Fibroblast of villous mesenchyme (primary cell): ENCODE measurements at places on chromosomes 5 and 9. TPM values are rescaled to one million over a fixed set of nuclear protein-coding genes. Genes with fewer than 3 reads are reported as not detected.

DNA sequence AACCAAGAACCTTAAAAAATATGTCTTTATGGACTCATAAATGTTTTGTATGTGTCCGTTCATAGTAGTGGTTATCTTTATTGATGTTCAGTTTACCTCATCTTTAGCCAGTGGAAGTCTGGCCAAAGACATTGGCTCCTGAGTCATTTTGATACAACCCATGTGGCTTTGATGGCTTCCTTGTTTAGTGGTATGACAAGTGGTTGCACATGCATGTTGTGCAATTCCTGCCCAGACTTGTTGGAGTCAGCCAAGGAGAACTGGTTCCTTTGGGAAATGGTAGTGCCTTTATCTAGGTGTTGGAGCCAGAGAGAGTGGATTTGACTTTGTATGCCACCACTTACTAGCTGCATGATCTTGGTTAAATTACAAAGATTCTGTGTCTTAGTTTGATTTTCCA, 94.3 kb downstream of the RPS23 start:
- peak; percentile 59 for DNase-seq

GRCh38 chr9:8491563-8491962, 692.0 kb upstream of the DMAC1 start:
- DNase-seq, result no peak

Gene GLIPR2
- 29.4 and 55.7 TPM in 2 replicates for total RNA-seq

DNA sequence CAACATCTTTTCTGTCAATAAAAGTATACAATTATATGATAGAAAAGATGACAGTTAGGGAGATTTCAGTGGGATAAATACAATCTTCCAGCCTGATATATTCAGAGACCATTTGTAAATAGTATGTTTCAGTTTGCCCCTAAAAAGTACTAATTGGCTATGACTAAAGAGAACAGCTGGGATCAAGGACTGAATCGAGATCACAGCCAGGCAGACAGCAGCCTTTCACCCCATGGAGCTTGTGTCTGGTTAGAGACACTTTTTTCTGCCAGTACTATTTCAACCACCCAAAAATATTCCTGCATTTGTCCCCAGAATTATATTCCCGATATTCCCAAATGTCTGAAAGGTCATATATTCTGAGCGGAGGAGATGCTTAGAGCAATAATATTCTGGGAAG, 577.3 kb upstream of the TLE4 start:
- no peak for DNase-seq

Gene MELK
- total RNA-seq, result 19.0 and 34.5 TPM in 2 replicates

- peak; percentile 56 for DNase-seq
Observed at GRCh38 chr5:113678924-113679575, 165.6 kb downstream of the YTHDC2 start.

GRCh38 chr5:143606043-143606752, 202.7 kb upstream of the NR3C1 start:
- no peak for DNase-seq

Gene PCDHB13
- under 0.01 and 0.32 TPM in 2 replicates for total RNA-seq

DNA sequence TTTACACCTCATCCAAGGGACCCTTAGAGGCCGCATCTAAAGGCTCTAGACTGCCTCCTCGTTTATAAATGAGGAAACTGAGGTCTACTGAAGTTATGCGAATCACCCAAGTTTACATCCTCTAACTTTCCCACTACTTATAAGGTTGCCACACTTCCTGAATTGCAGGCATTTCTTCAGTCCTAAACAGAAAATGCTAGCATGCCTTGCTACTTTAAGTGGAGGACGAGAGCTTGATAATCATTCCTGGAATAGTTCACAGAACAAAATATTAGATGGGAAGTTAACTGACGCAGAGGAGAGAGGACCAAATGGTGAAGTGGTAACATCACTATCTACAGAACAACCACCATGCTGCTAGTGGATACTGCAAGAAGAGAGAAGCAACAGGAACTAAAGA, 85.8 kb downstream of the GNAQ start:
- peak; percentile 71 for DNase-seq

Gene AIF1L
- total RNA-seq, result 0.32 and 0.43 TPM in 2 replicates

DNA sequence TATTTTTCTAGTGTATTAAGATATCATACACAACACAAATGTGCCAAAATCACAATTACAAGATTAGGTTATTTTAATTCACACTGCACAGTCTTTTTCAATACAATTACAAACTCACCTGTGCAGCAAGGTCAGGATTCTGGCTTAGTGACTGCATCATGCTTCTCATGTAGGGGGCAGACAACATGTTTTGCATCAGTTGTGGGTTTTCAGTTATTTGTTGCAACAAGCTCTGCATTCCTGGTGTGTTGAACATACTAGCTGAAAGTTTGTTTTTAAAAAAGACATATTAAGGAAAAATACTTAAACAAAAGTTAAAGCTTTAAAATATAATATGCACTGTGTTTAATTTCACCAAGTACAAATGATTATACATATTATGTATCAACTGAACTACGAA, 38.7 kb downstream of the UBQLN1 start:
- DNase-seq, result peak; percentile 23

- no peak for DNase-seq
Observed at GRCh38 chr5:131647048-131647769, 12.2 kb upstream of the RAPGEF6 start.

- no peak for DNase-seq
Observed at GRCh38 chr9:135289081-135289491, 190.5 kb upstream of the PPP1R26 start.

DNA sequence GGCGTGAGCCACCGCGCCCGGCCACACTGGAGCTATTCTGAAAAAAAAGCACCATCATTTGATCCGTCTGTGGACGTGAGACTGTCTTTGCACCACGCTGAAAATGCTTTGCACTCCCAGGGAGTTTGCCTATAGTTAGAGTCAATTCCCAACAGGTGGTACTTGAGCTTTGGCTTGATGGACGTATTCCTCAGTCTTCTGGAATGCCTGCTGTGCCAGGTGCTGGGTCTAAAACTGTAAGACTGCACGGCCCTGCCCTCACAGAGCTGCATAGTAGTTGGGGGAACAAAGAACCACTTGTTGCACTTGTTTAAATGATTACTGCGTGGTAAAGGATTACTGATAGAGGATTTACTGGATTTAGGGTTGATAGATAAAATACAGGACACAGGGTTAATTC, 3.4 kb upstream of the CCNO start:
- DNase-seq, result no peak

- no peak for DNase-seq
Observed at GRCh38 chr9:76526026-76526425, 67.0 kb downstream of the GCNT1 start.

GRCh38 chr5:179906795-179907555, 722 bp downstream of the TBC1D9B start:
- DNase-seq, result peak; percentile 31

DNA sequence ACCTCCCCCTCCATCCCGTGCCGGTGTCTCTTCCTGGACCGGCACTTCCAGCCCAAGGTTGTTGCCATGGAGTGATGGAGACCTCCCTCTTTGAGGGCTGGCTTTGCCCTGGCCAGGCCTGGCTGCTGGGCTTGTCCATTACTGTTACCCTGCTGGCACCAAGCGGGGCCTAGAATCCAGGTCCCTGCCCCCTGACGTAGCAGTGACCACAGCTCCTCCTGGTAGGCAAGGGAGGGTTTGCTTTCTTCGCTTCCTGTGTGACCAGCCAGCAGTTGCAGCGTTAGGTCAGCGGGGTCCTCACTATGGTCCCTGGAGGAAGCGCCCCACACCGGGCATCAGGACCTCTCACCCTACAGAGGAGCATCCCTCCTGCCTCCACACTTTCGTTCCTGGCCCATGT, 146.7 kb upstream of the COL5A1 start:
- DNase-seq, result no peak

- DNase-seq, result no peak
Observed at GRCh38 chr5:16852251-16853005, 83.7 kb downstream of the MYO10 start.

Gene PCDHGC5
- total RNA-seq, result 2.6 TPM in 2 replicates

Gene PTGR1
- 85.4 and 116 TPM in 2 replicates for total RNA-seq

Gene GPRIN1
- total RNA-seq, result 2.6 and 3.5 TPM in 2 replicates

DNA sequence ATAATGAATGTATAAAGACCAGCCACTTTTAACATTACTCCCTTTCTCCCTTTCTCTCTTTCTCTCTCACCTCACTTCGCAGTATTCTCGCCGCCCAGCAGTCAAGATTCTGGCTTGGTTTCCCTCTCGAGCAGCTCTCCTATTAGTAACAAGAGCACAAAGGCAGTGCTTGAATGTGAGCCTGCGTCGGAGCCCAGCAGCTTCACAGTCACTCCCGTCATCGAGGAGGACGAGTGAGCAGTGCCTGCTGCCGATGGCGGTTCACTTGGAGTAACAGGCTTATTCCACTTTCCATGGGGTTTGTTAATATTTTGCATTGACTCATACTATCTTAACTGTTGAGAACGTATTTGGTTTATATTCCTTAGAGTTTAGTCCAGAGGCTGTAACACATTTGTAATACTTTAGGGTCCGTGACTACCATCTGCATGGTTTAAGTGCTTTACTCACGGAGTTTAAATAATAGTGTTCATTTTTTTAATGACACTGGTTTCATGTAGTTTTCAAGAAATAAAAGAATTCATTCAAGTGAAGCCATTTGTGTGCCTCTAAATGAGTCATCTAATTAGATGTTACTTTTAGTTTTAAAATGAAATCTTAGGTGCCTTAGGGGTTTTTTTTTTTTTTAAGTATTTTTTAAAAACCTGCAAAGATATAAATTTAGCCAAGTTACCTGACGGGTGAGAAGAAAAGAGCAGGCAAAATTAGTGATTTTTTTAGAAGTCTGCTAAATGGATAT, 8.4 kb upstream of the DMRT3 start:
- no peak for DNase-seq

DNA sequence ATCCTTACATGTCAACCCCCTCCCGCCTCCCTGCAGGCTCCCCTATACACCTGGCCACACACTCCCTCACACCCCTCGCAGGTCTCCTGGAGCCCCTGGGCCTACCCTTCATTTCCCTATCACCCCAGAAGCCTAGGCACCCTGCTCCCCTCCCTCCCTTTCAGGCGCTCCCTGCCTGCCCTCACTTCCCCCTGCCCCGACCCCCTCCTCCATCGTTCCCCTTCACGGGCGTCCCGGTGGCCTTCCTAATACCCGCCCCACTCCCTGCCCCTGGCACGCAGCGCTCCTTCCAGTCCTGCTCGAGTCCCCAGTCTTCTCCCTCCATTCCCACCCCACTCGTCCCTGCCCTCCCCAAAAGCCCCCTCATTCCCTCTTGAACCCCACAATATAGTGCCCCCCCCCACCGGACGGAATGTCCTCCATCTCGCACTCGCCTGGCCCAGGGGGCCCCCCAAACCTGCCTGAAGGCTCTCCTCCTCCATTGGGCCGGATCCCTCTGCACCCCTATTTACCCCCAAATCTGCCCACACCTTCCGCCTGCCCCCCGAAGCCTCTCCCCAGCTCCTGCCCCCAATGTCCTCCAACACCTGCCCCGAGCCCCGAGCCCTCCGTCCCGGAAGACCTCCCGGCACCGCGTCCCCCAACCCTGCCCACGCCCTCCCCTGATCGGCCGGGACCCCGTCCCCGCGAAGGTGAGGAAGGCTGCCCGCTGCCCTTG, 746 bp downstream of the STRBP start:
- no peak for DNase-seq

DNA sequence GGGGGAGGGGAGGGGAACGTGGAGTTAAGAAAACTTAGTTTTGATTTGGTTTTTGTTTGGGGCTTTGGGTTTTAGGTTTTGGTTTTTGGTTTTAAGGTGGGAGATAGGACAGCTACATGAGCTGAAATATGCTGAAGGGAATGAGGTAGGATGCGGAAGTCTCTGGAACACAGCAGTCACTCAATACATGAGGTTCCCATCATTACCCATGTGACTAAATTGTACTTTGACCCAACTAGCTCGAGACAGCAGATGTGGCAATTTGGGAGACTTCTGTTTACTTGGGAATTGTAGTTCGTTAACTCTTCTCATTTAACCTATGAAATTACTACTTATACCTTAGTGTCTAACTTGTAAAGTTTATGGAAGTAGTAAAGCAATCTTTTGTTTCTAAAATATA, 124.2 kb downstream of the TLE1 start:
- no peak for DNase-seq

GRCh38 chr9:128362774-128363173, 8.4 kb upstream of the URM1 start:
- no peak for DNase-seq

DNA sequence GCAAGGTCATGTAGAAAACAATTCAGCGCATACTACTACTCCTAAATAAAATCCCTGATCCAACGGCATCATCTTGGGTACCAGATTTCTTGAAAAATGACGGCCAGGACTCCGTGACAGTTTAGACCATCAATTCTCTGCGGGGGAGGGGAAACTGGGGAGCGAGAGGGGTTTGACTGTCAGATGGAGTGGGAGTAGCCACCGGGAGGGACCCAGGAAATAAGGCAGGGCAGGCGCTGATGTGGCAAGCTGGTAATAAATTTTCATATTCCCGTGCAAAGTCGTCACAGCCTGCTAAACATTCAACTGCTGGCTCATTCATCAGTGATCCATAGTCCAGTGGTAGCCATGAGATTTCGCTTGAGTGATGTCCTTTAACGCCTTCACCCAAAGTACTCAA, 457 bp upstream of the CDH18 start:
- DNase-seq, result no peak

Gene C5orf46
- 0.43 and 4.8 TPM in 2 replicates for total RNA-seq

- no peak for DNase-seq
Observed at GRCh38 chr5:57551251-57551650, 68.6 kb upstream of the ACTBL2 start.

DNA sequence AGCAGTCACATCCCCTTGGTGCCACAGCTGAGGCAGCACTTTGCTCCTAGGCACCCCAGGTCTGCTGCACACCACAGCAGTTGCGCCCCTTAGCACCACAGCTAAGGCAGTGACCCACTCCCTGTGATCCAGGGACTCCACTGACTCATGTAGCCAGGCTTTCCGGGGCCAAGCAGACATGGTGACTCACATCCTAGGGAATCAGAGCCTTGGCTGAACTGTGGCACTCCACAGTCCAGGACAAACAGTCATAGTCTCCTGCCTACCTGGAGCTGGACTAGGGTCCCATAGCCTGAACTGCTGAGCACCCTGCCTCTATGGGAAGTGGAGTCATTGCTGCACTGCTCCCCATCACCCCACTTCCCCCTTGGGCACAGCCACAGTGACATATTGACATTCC, 338.7 kb downstream of the NPR3 start:
- DNase-seq, result peak; percentile 80

Gene ABCA1
- total RNA-seq, result 88.3 and 132 TPM in 2 replicates

- DNase-seq, result peak; percentile 82
Observed at GRCh38 chr5:59786334-59786805, 107.2 kb downstream of the PDE4D start.

DNA sequence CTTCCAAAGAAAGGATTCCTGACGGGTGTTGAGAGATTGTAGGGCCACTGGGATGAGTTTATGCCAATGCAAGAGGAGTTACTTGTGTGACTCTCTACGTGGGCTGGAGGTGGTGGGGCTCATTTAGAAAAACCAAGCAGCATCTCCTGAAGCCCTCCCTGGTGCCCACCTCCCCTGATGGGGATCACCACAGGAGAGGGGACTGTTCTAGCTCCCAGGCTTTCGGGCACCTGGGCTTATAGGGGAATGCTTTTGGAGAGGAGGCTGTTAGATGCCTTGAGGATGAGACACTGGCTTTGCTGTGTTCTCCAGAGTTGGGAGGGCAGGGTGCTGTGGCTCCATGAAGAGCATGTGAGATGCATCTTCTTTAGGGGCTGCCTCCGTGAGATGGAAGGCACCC, 65.0 kb downstream of the IRX1 start:
- DNase-seq, result no peak

Gene TSSK1B
- 0.43 and 0.64 TPM in 2 replicates for total RNA-seq

Gene FAM163B
- total RNA-seq, result not detected in 2 replicates

Gene BRD9
- 35.0 and 35.4 TPM in 2 replicates for total RNA-seq

Gene NEURL1B
- 2.9 and 4.3 TPM in 2 replicates for total RNA-seq

- peak; percentile 69 for DNase-seq
Observed at GRCh38 chr5:83718195-83718825, 2.3 kb downstream of the HAPLN1 start.
